ENCODE measurements at places on chromosomes 7 and 10. TPM values are rescaled to one million over a fixed set of nuclear protein-coding genes. Genes with fewer than 3 reads are reported as not detected.
A peak's percentile ranks its signal among the peaks of the same experiment; 100 is the strongest.

Gene CDC14C
- total RNA-seq: not detected

Gene LBX1
- not detected for total RNA-seq

Gene CTTNBP2
- total RNA-seq: 24.4 TPM

Gene OPN4
- total RNA-seq: not detected

Gene DYNC1I1
- total RNA-seq: 3.1 TPM

Gene TFEC
- 0.56 TPM for total RNA-seq

Gene PIK3CG
- total RNA-seq: 2.4 TPM

Gene ZDHHC4
- total RNA-seq: 44.0 TPM

Gene CALHM3
- not detected for total RNA-seq

Gene ASZ1
- total RNA-seq: not detected

Gene AFAP1L2
- total RNA-seq: 0.77 TPM

Gene ANK3
- total RNA-seq: 12.6 TPM

Gene FAM20C
- total RNA-seq: 3.1 TPM

- DNase-seq: no peak
- H3K27me3 ChIP-seq: no peaks in the 10 kb centered on the region
- H3K4me3 ChIP-seq: no peak overlapping the region
These were observed 18.9 kb upstream of the PNLIPRP3 start for GRCh38 chr10:116408719-116409118.

GRCh38 chr7:18762189-18762588 lies 266.6 kb downstream of the HDAC9 start:
- peaks cover 2% of the 10 kb centered on the region for H3K27me3 ChIP-seq
- no peaks in the 10 kb centered on the region for H3K36me3 ChIP-seq
- H3K4me3 ChIP-seq: no peak overlapping the region
- no peak for DNase-seq
- H3K27ac ChIP-seq: no peak overlapping the region
- no peaks in the 10 kb centered on the region for H3K4me1 ChIP-seq

DNA sequence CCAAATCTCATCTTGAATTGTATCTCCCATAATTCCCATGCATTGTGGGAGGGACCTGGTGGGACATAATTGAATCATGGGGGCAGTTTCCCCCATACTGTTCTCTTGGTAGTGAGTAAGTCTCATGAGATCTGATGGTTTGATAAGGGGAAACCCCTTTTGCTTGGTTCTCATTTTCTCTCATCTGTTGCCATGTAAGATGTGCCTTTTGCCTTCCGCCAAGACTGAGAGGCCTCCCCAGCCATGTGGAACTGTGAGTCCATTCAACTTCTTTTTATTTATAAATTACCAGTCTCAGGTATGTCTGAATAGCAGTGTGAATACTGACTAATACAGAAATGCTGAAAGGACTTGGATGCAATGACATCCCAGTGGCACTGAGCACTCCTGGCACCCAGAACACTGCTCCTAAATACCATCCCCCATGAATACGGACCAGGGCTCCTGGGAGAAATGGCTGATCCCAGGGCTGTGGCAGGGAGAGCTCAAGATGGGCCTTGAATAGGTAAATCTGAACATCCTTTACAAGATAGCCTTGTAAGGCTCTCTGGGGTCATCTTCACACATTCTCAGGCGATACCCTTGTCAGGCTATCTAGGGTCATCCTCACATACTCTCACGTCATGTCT lies 19.4 kb downstream of the ZFAND2A start:
- no peaks in the 10 kb centered on the region for H3K36me3 ChIP-seq
- peaks cover 8% of the 10 kb centered on the region for H3K4me1 ChIP-seq
- no peak overlapping the region for H3K27ac ChIP-seq
- peaks cover 2% of the 10 kb centered on the region for H3K27me3 ChIP-seq
- no peak for DNase-seq

GRCh38 chr10:88687853-88688467 lies 18.1 kb upstream of the LIPK start:
- no peak overlapping the region for H3K27ac ChIP-seq
- no peaks in the 10 kb centered on the region for H3K27me3 ChIP-seq
- H3K4me1 ChIP-seq: no peaks in the 10 kb centered on the region
- H3K36me3 ChIP-seq: no peaks in the 10 kb centered on the region

GRCh38 chr10:42990721-42991441 lies 86.0 kb upstream of the RET start:
- H3K36me3 ChIP-seq: peaks cover 3% of the 10 kb centered on the region
- H3K4me1 ChIP-seq: no peaks in the 10 kb centered on the region
- no peak overlapping the region for H3K27ac ChIP-seq
- DNase-seq: no peak
- H3K4me3 ChIP-seq: no peak overlapping the region
- H3K27me3 ChIP-seq: peaks cover 12% of the 10 kb centered on the region

GRCh38 chr7:113652501-113652900 lies 266.3 kb downstream of the PPP1R3A start:
- no peaks in the 10 kb centered on the region for H3K36me3 ChIP-seq
- H3K4me3 ChIP-seq: no peak overlapping the region
- no peak for DNase-seq
- H3K27ac ChIP-seq: no peak overlapping the region

DNA sequence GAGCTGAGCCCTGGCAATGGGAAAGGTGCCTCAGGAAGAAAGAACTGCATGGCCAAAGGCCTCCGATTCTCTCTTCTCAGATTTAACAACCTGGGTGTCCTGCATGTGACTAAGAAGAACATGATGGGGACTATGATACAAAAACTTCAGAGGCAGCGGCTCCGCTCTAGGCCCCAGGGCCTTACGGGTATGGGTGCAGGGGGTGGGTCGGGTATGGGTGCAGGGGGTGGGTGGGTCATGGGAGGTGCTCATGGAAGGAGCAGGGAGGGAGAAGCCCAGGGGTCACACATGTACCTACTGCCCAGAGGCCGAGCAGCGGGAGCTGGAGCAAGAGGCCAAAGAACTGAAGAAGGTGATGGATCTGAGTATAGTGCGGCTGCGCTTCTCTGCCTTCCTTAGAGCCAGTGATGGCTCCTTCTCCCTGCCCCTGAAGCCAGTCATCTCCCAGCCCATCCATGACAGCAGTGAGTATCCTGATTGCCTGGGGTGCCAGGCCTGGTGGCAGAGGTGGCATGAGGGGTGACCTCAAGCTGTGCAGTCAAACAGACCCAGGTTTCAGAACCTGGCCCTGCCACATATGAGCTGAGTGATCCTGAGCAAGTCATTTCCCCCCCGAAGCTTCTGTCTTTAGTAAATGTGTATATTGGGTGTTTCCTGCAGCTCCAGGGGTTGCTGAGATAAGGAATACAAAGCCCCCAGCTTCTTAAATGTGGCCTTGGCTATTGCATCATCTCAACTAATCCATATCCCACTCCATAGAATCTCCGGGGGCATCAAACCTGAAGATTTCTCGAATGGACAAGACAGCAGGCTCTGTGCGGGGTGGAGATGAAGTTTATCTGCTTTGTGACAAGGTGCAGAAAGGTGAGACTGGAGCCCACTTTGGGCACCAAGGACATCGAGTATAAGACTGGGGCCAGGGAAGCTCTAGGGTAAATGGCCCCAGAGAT lies 2.0 kb downstream of the NFKB2 start:
- no peak overlapping the region for H3K27ac ChIP-seq
- H3K4me1 ChIP-seq: peaks cover 5% of the 10 kb centered on the region
- no peak overlapping the region for H3K4me3 ChIP-seq
- peaks cover 14% of the 10 kb centered on the region for H3K27me3 ChIP-seq
- no peaks in the 10 kb centered on the region for H3K36me3 ChIP-seq
- DNase-seq: no peak

- peaks cover 4% of the 10 kb centered on the region for H3K27me3 ChIP-seq
- H3K27ac ChIP-seq: no peak overlapping the region
- no peak overlapping the region for H3K4me3 ChIP-seq
- peaks cover 8% of the 10 kb centered on the region for H3K4me1 ChIP-seq
- no peak for DNase-seq
These were observed 482.6 kb downstream of the RPS24 start for GRCh38 chr10:78516236-78516635.

DNA sequence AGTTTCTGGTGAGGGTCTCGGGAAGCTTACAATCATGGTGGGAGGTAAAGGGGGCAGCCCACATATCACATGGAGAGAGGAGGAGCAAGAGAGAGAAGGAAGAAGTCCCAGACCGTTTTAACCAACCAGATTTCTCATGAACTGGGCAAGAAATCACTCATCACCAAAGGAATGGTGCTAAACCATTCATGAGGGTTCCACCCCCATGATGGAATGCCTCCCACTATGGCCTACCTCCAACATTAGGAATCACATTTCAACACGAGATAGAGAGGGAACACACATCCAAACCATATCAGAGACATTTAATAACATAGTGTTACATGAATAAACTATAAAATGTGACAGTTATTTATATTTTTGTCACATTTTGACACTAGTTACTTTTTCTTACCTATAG lies 214.8 kb upstream of the MAGI2 start:
- H3K4me1 ChIP-seq: no peaks in the 10 kb centered on the region
- no peak overlapping the region for H3K4me3 ChIP-seq
- DNase-seq: no peak
- H3K27me3 ChIP-seq: no peaks in the 10 kb centered on the region

DNA sequence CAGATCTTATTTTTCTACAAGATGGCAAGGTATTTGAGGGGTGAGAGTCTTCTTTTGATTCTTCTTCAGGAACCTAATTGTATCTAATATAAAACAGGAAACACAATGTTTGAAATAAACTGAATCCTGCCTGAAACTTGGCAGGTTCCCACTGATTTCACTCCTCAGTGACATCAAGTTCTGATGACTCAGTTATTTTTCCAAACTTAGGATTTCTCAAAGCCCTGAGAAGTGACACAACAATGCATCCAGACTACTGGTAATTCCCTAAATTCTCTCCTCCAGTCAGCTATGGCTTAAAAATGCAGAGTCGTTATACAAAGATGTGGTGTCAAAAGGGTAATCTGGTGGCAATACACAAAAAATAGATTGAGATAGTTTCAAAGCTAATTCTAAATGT lies 80.9 kb downstream of the ABLIM1 start:
- no peak overlapping the region for H3K27ac ChIP-seq
- H3K36me3 ChIP-seq: peaks cover 4% of the 10 kb centered on the region
- H3K27me3 ChIP-seq: no peaks in the 10 kb centered on the region
- no peak overlapping the region for H3K4me3 ChIP-seq

GRCh38 chr7:29500719-29501118 lies 62.9 kb upstream of the PRR15 start:
- H3K27me3 ChIP-seq: no peaks in the 10 kb centered on the region
- H3K36me3 ChIP-seq: no peaks in the 10 kb centered on the region

GRCh38 chr10:113415246-113415645 lies 137.6 kb upstream of the HABP2 start:
- no peak for DNase-seq
- no peak overlapping the region for H3K27ac ChIP-seq
- no peaks in the 10 kb centered on the region for H3K36me3 ChIP-seq
- no peak overlapping the region for H3K4me3 ChIP-seq
- peaks cover 19% of the 10 kb centered on the region for H3K4me1 ChIP-seq

- DNase-seq: no peak
- no peaks in the 10 kb centered on the region for H3K36me3 ChIP-seq
- H3K27ac ChIP-seq: no peak overlapping the region
- H3K4me1 ChIP-seq: peaks cover 10% of the 10 kb centered on the region
These were observed 65.0 kb downstream of the DNAJC12 start for GRCh38 chr10:67772894-67773511.

- no peak overlapping the region for H3K4me3 ChIP-seq
- H3K27ac ChIP-seq: no peak overlapping the region
- no peaks in the 10 kb centered on the region for H3K36me3 ChIP-seq
- peaks cover 3% of the 10 kb centered on the region for H3K27me3 ChIP-seq
These were observed 63.6 kb upstream of the SFMBT2 start for GRCh38 chr10:7474388-7474787.

- DNase-seq: no peak
- H3K4me3 ChIP-seq: peak overlapping the region; percentile 62
These were observed 115.0 kb downstream of the ADCY1 start for GRCh38 chr7:45689011-45689796.

- peak overlapping the region; percentile 84 for H3K27ac ChIP-seq
- H3K4me1 ChIP-seq: peaks cover 27% of the 10 kb centered on the region
- H3K27me3 ChIP-seq: peaks cover 7% of the 10 kb centered on the region
- peak overlapping the region; percentile 63 for H3K4me3 ChIP-seq
- no peaks in the 10 kb centered on the region for H3K36me3 ChIP-seq
- DNase-seq: no peak
These were observed 34.2 kb downstream of the PARD3 start for GRCh38 chr10:34780818-34781380.

DNA sequence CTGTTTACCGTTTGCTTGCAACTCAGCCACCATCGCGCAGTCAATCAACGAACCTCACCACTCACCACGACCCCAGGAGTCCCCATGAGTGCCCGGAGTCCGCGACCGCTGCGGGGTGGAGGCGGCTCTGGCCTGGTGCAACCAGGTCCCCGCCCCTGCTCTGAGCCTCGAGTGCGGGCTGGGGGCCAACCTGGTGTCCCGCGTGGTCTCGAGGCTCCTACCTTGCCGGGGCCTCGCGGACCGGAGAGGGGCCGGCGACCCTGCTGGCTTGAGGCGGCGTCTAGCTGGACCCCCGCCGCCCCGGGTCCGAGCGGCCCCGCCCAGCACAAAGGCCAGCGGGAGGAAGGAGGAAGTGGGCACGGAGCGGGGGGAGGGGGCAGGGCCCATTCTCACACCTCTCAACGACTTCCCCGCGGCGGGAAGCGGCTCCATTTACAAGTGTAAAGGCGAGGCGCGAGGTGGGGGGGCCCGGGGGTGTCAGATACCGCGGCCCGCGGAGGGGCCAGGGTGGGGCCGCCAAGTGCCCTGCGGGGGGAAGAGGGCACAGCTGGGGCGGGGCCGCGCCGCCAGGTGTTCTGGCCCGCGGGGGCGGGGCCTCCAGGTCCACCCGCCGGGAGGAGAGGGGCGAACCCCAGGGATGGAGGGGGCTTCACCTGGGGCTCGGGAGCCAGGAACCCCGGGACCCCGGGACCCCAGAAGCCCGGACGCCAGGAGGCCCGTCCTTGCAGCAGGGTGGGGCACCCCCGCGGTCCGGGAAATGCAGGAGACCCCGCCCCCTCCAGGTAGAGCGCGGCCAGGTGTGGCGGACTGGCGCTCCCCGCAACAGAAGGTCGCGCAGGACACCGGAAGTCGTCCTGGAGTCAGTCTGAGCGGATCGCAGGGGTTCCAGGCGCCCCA lies 8.6 kb downstream of the CTBP2 start:
- H3K4me3 ChIP-seq: peak overlapping the region; percentile 80
- H3K27ac ChIP-seq: peak overlapping the region; percentile 50
- peaks cover 40% of the 10 kb centered on the region for H3K36me3 ChIP-seq
- DNase-seq: no peak

- no peak overlapping the region for H3K4me3 ChIP-seq
- DNase-seq: no peak
These were observed 15.3 kb downstream of the RASGEF1A start for GRCh38 chr10:43251419-43252165.

- H3K36me3 ChIP-seq: peaks cover 7% of the 10 kb centered on the region
- no peak for DNase-seq
- peak overlapping the region; percentile 100 for H3K27ac ChIP-seq
- H3K4me1 ChIP-seq: peaks cover 36% of the 10 kb centered on the region
These were observed 68.3 kb downstream of the CREM start for GRCh38 chr10:35194906-35195305.

GRCh38 chr10:9357471-9357870 lies 1303.0 kb downstream of the GATA3 start:
- H3K4me3 ChIP-seq: no peak overlapping the region
- H3K27me3 ChIP-seq: peaks cover 1% of the 10 kb centered on the region
- no peak for DNase-seq
- no peaks in the 10 kb centered on the region for H3K36me3 ChIP-seq

GRCh38 chr7:43905209-43905946 lies 1.0 kb downstream of the URGCP start:
- H3K27me3 ChIP-seq: peaks cover 4% of the 10 kb centered on the region
- peaks cover 3% of the 10 kb centered on the region for H3K36me3 ChIP-seq
- H3K4me1 ChIP-seq: peaks cover 3% of the 10 kb centered on the region
- DNase-seq: no peak
- peak overlapping the region; percentile 98 for H3K4me3 ChIP-seq

GRCh38 chr7:89926701-89927100 lies 227.6 kb upstream of the STEAP1 start:
- H3K4me3 ChIP-seq: no peak overlapping the region
- no peak for DNase-seq
- no peaks in the 10 kb centered on the region for H3K4me1 ChIP-seq
- H3K27me3 ChIP-seq: no peaks in the 10 kb centered on the region
- no peak overlapping the region for H3K27ac ChIP-seq

Measured in endothelial cell (in vitro differentiated cells).